ENCODE measurements at places on chromosomes 7 and 10. TPM values are rescaled to one million over a fixed set of nuclear protein-coding genes. Genes with fewer than 3 reads are reported as not detected.

C7orf33 gene
- not detected for total RNA-seq

ZNF365 gene
- total RNA-seq, result 2.9 TPM

CALCR gene
- not detected for total RNA-seq

GFRA1 gene
- 0.95 TPM for total RNA-seq

STRIP2 gene
- 10.0 TPM for total RNA-seq

ADRB1 gene
- 0.97 TPM for total RNA-seq

Data from endothelial cell of umbilical vein (primary cell).